ENCODE measurements at places on chromosomes 1 and 21.

GRCh38 chr1:2074944-2075740 lies 24.9 kb downstream of the PRKCZ start:
- DNase-seq = no peak

DNA sequence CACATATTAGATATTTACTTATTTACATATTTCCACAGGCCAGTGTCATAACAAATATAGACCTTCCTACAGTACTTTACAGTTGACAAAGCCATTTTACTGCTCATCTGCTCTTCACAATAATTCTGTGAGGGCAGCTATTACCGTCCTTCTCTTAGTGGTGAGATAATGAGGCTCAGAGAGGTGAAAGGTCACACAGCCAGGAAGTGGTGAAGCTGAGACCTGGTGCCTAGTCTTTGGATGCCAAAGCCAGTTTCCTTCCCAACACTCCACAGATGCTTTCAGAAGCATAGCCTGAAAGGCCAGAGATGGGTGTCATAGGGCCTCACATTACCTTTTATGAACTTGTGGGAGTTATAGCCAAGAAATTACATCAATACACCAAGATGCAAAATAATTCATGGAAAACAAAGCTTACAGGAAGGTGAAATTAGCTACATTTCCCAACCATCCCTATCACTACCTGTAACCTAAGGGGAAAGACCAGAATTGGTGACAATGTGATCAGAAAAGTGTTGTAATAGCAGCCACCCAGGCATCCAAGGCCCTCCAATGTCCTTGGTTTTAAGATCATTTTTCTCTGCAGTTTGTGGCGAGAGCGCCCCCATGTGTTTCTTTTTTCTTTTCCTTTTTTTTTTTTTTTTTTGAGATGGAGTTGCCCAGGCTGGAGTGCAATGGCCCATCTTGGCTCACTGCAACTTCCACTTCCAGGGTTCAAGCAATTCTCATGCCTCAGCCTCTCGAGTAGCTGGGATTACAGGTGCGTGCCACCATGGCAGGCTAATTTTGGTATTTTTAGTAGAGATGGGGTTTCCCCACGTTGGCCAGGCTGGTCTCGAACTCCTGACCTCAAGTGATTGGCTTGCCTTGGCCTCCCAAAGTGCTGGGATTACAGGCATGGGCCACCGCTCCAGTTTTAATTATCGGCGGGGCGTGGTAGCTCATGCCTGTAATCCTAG lies 26.5 kb upstream of the RPL11 start:
- DNase-seq = no peak

DNA sequence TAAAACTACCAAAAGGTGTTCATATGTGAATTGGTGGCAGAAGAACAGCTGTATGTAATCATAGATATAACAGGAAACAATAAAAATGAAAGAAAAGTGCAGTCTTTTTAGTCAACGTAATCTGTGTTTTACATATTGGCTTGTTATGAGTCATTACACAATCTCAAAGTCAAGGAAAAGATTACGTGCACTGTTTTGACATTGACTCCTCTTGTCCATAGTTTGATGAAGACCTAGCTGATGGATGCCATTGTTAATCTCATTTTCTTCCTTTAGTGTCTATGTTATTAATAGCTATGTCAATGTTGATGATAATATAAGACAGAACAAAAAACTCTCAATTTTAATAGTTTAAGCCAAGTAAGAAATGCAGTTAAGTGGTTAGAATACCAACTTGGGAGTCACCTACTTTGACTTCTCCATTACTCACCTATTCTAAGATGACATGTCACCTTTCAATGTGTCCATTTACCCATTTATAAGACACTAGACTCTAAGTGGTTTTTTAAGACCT lies 84.5 kb upstream of the SAMSN1 start:
- no peak for DNase-seq

DNA sequence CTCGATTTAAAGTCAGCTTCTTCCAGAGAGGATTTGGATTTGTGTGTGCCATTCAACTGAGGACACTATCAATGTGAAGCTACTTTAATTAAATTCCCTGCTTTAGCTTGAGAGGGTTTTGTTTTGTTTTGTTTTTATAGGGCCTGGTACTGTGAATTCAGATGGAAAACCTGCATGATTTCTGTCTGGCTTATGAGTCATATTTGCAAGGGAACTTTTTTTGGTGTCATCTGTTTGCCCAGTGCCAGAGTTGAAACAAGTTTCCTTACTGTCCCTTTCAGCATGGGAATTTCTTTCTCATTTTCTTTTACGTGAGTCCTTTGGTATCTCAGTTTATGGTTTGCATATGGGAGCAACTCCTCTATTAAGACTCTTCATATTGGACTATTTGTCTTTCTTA lies 194.6 kb downstream of the GREM2 start:
- no peak for DNase-seq

DNA sequence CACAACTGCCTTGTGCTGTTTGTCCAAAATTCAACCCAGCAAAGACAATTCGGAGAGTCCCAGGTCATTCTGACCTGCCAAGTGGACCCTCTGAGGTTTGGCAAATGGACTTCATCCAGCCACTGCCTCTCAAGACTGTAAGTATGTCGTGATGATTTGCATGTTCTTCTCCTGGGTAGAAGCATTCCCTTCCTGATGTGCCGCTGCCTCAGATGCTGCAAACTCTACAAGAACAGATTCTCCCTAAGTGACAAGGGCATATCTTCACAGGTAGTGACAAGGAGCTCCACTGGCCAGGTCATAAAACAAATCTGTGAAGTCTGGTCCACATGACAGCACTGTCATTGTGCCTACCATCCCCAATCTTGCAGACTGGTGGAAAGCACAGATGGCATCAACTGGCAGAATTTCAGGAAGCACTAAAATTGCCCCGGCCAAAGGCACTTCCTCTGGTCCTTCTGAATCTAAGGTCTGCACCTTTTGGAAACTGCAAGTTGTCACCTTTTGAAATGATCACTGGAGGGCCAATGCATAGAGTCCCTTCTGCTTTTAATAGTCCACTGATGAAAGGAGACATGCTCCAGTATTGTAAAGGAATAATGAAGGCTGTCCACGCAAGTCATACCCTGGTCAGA lies 27.4 kb downstream of the POFUT2 start:
- no peak for DNase-seq

GRCh38 chr1:204260601-204261197 lies 46.9 kb upstream of the GOLT1A start:
- no peak for DNase-seq

DNA sequence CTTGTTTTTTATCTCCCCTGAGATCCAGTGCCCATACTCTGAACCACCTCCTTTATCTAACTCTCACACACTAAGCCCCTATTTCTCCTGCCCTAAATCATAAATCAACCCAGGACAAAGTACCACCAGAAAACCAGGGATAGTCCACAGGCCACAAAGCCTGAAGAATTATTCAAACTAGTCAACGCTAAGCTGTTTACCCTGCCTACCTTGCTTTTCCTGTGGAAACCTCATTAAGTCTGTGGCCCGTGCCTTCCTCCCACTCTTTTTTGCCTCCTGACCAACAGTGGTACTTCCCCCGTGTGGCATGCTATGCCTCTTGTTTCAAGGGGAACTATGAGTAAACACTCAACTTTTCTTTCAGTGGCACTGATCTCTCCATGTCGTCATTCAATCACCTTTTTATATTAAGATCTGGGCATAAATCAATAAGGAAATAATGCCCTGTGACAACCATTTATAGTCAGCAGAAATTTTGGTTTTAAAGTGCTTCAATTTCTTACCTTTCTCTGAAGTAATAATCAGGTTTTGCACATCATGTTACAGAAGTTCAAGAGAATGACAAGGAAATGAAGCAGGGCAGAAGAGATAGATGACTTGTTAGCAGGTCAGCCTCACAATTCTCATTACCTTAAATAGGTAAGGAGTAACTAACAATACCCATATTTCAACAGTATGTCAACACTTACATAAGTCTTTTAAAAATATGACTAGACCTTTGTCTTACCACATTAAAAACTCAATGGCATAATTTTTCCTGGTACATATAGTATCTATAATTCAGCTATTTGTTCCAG lies 32.1 kb downstream of the EYA3 start:
- no peak for DNase-seq

DNA sequence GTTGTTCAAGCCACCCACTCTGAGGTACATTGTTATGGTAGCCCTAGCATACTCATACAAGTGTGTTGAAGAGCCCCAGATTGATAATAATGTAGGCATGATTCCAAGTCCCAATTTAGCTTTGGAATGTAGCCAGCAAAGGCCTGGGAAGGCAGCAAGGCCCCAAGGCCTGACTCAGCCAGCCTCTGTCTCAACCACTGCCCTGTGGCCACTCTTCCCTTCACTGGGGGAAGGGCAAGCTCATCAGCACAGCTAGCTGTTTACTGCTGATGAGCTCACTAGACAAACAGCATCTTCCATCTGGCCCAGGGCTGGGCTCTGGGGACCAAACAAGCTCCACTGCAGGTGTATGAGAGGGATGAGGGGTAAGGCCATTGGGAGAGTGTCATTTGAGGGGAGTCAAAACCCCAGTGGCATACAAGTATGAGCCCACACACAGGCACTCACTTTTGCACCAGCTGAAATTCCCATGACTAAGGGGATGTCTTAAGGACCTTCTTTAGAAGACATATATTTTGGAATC lies 2.2 kb upstream of the IRF6 start:
- peak; percentile 73 for DNase-seq

DNA sequence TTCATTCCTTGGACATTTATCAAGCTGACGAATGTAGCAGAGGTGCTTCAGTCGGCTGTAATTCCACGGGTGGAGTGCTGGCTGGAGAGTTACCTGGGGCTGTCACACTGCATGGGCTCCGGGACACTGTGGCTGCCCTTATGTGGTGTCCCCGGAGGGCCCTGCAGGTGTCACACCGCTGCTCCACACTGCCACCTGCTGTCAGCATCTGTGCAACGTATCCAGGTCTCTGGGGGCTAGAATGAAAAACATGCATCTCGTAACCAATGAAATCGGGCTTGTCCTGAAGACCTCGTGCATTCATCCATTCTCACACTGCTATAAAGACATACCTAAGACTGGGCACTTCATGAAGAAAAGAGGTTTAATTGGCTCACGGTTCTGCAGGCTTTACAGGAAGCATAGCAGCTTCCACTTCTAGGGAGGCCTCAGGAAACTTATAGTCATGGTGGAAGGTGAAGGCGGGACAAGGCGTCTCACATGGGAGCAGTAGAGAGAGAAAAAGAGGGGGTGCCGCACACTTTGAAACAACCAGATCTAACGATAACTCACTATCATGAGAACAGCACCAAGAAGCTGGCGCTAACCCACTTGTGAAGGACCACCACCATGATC lies 46.7 kb upstream of the PCBP3 start:
- peak; percentile 69 for DNase-seq

DNA sequence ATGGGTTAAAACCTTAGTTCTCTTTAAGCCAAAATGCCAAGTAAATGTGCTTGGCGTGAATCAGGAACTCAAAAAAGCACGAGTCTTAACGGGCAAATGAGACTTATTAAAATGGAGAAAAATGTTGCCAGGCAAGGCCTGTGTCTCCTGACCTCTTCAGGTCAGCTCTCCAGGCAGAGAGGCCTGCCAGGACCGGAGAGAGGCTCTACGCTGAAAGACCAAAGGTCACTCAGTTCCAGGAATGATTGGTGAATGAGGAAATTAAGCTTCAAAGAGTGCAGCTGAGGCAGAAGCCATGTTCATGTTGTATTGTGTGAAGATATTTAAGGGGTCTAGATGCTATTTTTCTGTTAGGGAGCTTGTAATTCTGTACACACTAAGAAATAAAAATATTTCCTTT lies 66.6 kb downstream of the SPAG17 start:
- no peak for DNase-seq

GRCh38 chr1:31677949-31678348 lies 25.9 kb downstream of the COL16A1 start:
- no peak for DNase-seq

GRCh38 chr1:169491845-169492281 lies 6.1 kb upstream of the SLC19A2 start:
- no peak for DNase-seq
